Esophagus squamous epithelium (tissue), 5 donors: ENCODE measurements at places on chromosomes 12 and 14.

GRCh38 chr12:13950502-13950901 lies 30.9 kb downstream of the GRIN2B start:
- no peak for DNase-seq

DNA sequence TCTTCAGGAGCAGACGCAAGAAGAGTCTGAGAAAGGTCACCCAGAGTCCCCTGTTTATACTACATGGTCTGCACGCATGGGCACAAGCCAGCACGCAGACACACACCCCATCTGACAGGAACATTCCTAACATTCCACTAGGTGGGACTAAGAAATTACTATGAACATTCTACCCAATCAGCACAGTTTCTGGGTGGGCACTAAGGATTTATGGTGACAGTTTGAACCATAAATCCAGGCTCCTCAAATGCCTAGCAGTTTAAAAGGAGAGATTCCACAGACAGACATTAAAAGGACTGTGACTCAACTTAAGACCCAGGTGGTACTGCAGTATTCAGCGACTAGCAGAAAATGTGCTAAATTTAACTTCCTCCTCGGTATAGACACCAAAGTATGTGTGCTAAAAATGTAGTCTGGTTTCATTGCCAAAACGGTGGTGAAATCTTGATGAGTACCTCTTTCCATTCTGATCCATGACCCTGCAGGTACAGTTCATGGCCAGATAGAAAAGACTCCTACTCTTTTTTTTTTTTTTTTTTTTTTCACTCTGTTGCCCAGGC lies 16.2 kb downstream of the ABHD4 start:
- DNase-seq, result no peak

DNA sequence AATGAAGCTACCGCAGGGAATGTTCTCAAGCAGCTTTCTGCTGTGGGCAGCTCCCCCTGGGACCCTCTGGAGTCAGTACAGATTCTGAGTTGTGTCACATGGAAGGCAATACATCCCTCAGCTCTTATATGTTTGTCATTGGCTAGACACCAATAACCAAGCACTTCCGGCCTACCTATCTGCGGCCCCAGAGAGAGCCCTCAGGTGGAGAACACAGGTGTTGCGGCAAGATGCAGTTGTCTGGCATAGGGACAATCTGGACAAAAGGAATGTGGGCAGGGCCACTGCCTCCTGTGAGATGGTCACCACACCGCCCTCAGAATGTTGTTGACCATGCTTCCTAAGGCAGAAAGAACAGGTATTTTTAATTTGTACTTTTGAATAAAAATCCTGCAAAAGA lies 118.7 kb downstream of the BRMS1L start:
- DNase-seq, result no peak

DNA sequence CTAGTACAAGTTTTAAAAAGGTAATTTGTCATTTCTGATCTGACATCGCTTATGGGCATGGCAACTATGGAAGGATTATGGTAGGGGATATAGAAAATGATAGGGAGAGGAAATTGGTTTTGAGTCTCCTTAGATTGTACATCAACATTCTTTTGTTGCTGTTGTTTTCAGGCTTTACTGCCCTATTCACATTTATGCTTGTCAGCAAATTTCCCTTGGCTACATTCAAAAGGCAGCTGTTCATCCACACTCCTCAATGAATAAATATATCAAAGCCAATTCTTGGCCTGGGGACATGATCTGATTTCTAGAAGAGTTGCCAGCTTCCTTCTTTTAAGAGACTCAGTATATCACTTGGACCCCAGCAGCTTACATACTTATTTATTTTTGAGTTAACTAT lies 283.4 kb downstream of the CEP128 start:
- no peak for DNase-seq

GRCh38 chr12:29572464-29572863 lies 75.0 kb upstream of the OVCH1 start:
- no peak for DNase-seq

DNA sequence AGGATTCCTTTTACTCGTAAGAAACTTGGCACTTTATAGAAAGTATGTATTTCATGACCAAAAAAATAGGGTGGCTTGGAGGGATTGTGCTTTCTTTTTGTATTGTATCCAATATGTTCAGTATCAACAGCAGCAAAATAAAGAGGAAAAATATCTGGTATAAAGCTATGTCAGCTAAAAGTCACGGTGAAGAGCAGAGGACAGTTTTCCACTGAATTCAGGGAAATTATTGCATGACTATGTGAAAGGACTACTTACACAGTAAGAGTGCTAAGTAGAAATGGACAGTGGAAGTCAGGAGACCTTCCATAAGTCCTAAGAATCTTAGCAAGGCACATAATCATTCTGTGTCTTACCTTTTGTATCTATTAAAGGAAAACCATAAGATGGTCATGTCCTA lies 19.3 kb downstream of the TSHR start:
- no peak for DNase-seq

GRCh38 chr14:56491299-56492285 lies 88.0 kb upstream of the TMEM260 start:
- no peak for DNase-seq

DNA sequence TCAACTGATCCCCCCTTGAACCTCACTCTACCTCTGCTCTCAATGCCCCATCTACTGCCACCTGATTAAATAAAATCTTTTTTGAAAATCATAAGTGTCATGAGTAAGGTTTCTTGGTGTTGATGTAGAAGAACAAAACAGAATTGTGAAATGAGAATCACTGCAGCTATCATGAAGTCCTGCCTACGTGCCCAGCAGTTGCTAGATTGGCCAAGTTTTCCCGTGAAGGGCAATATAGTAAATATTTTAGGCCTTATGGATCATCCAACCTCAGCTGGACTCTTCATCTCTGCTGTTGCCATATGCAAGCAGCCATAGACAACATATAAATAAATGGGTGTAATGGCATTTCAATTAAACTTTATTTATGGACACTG lies 5.2 kb upstream of the OAS3 start:
- DNase-seq, result no peak

- no peak for DNase-seq
These were observed 102.9 kb downstream of the ADGRD1 start for GRCh38 chr12:131056626-131057025.

DNA sequence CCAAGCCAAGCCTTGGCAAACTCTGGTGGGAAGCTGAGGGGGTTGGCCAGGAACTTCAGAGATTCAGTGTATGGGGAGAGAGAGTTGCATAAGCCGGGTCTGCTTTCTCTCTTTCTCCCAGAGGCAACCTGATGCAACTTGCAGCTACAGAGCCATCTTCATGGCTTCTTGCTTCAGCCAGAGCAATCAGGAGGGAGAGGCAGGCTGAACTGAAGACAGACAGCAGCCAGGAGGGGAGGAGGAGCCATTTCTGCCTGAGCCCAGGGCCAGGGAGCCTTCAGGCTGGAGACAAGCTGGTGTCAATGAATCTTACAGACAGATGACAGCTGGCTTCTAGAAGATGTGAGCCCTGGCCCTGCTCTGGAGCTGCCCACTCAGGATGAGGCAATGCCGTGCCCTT lies 18.7 kb downstream of the NPC2 start:
- DNase-seq, result no peak
